Naive B cell (primary cell): ENCODE measurements at places on chromosomes 1 and 21.

GRCh38 chr1:3352299-3352951 lies 102.0 kb upstream of the ARHGEF16 start:
- no peak for DNase-seq

DNA sequence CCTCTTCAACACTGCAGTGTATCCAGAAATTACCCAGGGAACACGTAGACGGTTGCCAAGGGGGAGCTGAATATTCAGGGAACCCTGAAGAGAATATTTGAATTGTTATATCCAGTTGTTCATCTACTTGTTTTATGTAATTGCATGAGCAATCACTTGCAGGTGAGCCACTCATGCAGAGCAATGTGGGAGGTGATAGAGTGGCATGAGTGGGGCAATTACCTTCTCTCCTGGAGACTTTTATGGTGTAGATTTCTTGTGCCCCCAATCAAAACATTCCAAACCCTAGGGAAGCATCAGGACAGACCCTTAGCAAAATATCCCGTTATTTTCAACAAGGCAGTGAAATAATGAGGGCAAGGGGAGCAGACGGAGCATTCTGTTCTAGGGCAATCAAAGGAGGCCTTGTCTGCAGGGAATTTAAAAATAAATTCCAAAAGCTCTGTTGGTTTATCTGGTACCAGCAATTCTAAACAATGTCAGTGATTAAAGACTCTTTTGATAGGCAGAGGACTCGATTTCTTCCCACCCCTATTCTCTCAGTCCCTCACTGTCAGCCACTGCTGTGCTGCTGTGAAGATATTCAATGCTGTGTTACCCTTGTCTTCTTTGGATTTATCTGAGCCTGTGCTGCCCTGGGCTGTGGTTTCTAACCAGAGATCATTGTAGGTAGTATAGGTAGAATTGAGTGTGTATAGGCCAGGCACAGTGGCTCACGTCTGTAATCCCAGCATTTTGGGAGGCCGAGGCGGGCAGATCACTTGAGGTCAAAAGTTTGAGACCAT lies 180.2 kb upstream of the MAP1LC3C start:
- no peak for DNase-seq

DNA sequence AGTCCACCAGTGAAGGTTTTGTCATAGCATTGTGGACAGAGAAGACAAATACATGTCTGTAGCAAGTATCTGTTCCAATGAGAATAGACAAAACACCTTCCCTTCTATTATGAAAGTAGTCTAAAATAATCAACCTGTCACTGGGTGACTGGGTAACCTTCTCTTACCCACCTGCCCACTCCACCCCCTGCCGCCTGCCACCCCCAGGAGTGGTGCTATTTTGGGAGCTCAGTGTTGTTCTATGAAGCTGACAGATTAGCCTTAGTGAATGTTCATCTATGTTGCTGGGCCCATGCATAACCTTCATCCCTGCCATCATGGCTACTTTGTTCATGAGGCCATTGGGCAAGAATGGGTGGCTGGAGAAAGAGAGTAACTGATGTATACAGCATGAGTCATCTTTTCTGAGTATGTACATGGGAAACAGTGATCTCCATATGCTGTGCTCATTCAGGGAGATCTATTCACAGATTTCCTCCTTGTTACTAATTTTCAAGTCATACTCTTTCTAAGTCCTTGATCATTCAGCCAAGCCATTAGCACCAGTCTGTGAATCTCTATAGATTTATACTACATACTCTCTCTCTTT lies 24.8 kb downstream of the MARK1 start:
- DNase-seq: no peak

DNA sequence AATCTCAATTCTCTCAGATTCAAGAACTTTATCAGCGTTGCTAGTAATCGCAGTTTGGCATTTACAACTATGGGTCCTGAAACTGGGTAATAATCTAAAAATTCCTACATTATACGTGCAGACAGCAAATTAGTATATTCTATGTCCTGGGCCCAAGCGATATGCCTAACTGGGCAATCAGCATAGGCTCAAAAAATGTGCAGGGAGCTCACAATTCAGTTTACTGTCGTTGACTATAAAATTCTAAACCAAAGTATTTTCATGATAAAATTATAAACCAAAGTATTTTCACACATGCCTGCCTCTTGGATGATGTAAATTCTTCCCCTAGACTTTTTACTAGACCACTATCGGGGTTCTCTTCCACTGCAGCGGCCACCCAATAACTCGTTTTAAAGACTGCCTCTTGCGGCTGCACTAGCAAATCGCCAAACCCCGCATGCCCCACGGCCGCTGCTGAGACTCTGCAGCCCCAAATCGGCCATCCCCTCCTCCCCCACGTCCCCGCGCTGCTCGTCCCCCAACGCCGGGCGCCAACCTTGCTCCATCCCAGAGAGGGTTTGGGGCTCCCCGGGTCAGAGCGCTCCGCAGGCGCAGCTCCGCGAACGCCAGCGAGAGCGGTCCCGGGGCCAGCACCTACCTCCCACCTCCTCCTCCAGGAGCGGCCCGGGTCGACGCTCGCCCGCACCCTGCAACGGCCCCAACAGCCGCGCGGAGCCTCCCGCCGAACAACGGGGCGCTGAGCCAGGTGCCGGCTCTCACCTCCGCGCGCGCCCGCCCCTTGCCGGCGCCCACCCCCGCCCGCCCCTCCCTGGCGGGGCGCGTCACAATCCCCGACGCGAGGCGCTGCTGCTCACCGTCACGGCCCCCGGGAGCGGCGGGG lies 506 bp downstream of the SSX2IP start:
- no peak for DNase-seq

DNA sequence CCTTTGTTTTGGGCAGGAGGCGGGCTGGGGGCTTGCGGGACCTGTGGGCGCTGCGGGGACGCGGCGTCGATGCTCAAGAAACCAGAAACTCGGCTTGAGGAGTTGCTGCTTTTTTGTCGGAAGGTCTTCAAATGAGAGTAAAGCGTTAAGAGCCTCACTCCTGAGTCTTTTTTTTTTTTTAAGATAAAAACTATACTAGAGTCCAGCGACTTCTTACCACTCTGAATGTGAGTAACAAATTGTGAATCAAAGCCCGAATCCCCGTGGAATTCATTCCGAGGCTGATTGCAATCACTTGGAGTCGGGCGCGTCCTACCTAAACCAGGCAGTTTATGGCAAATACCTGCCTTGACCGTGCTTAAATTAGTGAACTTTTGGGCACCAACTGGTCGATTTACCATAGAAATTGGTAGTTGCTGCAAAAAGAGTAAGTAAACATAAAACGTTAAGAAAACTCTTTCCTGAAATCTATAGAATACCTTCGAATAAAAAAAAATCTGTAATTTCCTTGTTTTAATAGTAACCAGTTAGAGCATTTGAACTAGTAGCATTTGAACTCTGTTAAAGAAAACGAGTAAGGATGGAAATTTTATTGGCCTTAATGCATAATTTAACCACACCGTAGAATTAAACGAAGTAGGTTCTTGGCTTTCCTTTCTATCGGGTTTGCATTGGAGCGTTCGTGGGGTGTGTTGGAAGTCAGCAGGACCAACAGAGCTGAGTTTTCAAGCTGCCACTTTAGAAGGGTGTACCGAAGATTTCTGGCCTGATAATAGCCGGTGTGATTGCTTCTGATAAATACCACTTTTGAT lies 769 bp downstream of the GPSM2 start:
- peak; percentile 8 for DNase-seq

DNA sequence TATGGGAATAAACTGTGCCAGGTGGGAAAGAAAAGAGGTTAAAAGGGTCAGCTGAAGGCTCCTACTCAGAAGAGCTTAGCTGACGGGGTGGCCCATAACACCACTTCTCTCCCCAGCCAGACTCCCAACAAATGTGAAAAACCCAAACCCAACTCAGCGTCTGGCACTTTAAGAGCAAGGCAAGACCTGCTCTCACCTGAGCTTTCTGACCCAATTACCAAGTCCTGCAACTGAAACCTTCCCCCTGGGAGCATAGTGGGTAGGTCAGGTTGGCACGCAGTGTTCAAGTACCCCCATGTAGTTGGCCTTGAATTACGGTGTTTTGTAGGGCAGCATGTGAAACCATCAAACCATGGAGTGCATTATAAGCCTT lies 3.2 kb downstream of the IRF6 start:
- no peak for DNase-seq

GRCh38 chr21:25791319-25791718 lies 56.5 kb downstream of the GABPA start:
- DNase-seq: no peak

- no peak for DNase-seq
Measured at GRCh38 chr1:58622571-58622970, 45.5 kb upstream of the TACSTD2 start.

DNA sequence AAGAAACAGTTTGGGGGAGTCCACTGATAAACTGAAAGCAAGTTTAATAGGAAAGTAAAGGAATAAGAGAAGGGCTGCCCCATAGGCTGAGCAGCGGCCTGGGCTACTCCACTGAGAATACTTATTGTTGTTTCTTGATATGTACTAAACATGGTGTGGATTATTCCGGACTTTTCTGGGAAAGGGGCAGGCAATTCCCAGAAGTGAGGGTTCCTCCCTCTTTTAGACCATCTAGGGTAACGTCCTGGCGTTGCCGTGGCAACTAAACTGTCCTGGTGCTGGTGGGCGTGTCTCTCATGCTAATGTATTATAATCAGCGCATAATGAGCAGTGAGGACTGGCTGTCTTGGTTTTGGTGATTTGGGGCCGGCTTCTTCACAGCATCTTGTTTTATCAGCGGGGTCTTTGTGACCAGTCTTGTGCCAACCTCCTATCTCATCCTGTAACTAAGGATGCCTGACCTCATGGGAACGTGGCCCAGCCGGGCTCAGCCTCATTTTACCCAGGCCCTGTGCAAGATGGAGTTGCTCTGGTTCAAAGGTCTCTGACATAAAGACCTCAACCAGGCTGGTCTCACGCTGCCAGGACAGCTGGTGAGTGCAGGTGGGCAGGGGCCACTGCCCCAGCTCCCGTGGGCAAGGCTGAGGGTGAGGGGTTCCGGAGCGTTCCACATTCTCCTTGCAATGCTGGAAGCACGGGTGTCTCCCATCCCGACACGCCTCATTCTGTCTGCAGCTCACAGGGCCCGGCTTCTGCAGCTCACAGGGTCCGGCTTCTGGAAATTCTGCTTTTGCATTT lies 19.6 kb upstream of the C1orf159 start:
- DNase-seq: no peak

DNA sequence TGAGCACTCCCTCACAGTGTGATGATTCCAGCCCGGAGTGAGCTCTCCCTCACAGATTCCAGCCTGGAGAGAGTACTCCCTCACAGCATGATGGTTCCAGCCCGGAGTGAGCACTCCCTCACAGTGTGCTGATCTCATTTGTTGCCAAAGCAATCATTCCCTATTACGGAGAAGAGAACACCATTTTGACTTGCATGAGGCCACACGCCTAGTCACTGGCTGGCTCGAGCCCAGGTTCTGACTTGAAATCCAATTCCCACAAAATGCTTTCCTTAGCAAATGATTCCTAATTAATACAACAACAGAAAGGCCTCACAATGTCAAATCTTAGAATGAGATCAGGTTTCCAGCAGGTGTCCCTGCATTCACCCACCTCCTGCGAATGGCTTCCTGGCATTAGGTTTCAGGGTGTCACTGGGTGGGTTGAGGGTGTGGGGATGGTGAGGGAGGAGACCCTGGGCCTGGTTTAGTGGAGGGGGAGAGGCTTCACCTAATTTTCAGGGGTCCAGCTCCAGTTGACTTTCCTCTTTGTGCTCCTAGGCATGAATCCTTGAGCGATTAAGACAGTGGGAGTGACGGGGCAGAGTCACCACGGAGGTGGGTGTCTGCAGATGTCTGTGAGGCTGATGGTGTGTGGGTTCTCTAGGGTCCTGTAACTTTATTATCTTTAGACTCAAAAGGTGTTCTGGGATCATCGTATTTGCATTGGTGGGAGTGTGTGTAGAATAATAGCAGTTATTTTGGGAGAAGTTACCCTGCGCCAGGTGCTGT lies 158.5 kb downstream of the KCNJ6 start:
- DNase-seq: no peak

DNA sequence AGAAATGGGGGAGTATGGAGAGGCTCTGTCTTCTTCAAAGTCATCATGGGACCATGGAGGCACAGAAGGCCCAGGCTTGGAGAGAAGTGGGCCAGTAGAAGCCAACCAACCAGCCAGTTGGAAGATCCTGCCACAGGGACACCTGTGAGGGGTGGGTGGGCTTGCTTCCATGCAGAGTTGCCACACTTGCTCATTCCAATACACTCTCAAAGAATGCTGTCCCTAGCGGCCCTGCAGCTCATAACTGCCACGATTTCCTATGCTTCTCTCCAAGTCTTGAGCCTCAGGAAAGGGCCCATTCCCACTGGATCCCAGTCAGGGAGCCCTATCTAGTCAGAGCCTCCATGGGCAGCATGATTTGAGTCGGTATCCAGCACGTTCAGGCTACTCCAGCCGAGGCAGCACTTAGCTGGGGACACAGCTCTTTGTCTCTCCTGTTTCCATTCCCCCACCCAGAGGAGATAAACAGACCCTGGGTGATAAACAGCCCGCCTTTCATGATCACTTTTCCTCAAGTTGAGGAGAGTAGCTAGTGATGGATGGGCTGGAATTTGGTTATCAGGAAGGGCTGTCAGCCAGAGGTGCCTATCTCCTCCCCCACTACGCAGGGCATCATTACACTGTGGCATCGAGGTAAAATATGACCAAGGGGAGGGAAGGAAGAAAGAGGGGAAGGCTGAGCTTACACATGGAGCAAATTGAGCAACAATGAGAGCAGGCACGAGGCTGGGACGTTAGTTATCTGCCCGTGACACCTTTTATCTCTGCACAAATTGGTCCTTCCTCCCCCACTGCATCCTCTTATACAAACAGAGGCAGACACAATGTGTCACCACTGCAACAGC lies 64.6 kb downstream of the ERI3 start:
- DNase-seq: no peak

DNA sequence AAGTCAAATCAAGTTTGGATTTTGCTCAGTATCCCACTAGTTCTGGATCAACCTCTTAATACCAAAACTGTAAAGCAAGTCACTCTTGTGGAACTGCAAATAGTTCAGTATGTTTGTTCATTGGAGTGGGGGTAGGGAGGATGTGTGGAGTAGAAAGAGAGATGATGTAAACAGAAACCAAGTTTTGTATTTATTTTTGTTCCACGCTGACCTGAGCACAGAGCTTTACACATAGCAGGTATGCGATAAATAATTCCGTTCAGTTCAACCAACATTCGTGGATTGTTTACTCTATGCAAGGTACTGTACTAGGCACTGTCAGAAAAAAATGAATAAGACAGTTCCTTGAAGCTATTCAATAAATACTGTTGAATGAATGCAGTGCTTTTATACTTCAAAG lies 4.5 kb upstream of the ZNF644 start:
- DNase-seq: no peak

DNA sequence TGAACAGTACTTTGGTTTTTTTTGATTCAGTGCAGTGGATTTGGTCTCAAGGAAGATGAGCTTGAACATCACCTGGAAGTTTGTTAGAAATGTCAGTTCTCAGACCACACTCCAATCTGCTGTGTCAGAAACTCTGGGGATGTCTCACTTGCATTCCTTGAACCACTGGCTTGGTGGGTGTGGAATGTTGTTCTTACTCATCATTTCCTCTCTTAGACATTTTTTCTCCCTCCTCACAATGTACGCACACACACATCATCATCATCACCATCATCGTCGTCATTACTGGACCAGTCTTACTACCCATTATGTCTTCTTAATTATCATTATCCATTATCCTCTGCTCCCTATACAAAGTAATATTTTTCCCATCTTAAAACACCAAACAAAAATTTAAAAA lies 91.9 kb upstream of the KCNK2 start:
- DNase-seq: no peak

- DNase-seq: no peak
Measured at GRCh38 chr1:36883315-36883949, 150.9 kb downstream of the GRIK3 start.
